SJSA1 (cell line): ENCODE measurements at places on chromosomes 4 and X. TPM values are rescaled to one million over a fixed set of nuclear protein-coding genes. Genes with fewer than 3 reads are reported as not detected.

GRCh38 chr4:35697210-35697736 lies 547.0 kb downstream of the ARAP2 start:
- DNase-seq, result no peak

GRCh38 chrX:116480059-116480458 lies 17.3 kb upstream of the CT83 start:
- DNase-seq, result no peak

DNA sequence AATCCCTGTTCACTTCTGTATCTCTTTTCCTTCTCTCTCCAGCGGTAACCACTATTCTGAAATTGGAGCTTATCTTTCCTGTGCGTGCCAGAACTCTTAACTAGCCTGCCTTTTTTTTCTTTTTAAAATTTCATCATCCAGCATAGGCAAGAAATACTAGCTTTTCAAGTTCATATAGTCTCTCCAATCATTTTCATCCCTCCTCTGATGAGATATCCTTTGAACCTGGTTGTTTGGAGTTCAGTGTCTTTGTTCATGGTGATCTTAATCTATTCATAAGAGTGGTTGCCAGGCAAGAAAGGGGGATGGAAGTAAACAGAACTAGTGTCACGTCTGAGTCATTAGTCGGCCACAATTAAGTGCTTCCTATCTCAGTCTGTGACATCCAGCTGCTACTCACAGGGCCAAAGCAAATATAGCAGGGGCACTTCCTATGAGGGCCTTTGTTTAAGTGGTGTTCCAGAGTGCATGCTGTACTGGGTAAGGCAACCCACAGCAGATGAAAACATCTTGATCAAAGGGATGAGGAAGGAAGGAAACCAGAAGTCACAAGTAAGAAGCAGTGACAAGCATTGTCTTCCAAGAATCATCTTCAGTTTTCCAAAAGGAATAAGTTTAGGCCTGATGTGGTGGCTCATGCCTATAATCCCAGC lies 56.4 kb upstream of the XIAP start:
- peak; percentile 53 for DNase-seq

DNA sequence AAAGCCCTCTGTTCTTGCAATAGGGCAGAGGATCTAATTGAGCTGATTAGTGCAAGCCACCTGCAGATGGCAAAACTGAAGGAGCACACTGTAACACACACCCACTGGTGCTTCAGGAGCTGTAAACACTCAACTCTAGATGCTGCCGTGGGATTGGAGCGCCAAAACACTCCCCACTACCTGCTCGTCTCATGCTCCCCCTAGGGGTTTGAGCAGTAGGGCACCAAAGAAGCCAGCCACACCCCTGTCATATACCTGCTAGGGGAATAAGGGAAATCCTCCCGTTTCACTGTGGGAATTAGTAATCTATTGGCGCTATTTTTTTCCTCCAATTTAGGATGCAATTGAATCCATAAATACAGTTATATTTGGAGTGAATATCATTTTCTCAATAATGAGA lies 360.2 kb downstream of the GLUD2 start:
- DNase-seq, result no peak

GRCh38 chr4:159429693-159430035 lies 326.8 kb downstream of the RAPGEF2 start:
- DNase-seq, result no peak

DNA sequence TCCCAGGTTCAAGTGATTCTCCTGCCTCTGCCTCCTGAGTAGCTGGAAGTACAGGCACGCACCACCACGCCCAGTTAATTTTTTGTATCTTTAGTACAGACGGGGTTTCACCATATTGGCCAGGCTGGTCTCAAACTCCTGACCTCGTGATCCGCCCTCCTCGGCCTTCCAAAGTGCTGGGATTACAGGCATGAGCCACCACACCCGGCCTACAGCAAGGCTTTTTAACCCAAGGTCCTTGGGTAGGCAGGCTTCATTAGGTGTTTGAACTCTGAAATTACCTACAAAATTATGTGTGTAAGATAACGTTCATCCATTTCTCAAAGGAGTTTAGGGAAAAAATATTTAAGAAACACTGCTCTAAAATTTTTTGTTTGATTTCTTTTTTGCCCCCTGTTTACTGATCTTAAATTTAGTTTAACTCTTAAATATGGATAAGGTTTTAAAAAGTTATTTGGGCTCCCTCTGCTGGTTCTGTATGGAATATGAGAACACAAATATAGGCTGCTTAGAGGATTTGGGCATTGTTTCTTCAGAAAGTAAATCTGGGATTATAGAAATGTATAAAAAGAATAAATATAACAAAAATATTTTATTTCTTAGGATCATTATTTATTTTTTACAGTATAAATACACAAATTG lies 92.8 kb downstream of the CBR4 start:
- DNase-seq, result peak; percentile 51

DNA sequence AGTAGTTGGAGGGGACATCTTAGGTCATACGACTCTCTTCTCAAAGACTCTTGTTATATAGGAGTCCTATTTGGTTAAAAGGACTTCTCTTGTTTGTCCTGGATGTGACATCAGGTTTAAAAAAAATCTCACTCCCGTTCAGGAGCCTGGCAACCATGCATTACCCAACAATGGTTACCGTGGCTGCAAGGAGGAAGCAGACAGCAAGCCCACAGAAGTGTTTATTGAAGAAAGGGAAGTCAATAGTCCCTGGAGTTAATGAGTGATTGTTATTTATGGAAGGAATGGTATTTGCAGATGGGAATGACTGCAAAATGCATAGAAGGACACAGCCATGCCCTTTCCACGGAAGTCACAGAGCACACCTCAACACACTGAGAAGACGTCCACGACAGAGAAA lies 75.9 kb upstream of the ENPP6 start:
- DNase-seq, result no peak

- no peak for DNase-seq
These were observed 50.3 kb downstream of the STPG2 start for GRCh38 chr4:98092833-98093439.

DNA sequence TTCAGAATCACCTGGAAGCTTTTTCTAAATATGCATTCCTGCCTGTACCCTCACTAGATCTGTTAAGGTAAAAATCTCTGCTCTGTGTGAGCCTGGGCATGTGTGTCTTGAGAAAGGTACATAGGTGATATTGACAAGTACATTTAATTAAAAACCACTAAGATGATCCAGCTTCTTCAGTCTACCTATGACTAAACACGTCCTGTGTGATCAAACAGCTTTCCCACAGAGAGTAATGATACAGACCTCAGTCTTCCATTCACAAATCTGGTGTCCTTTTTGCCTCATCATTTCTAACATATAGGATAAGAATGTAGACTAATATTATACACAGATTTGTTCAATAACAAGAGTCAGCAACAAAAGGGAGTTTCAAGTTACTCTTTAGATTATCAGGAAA lies 42.6 kb downstream of the GALNT7 start:
- DNase-seq, result no peak

GRCh38 chrX:99301990-99302389 lies 1108.1 kb downstream of the PCDH19 start:
- DNase-seq, result no peak

DNA sequence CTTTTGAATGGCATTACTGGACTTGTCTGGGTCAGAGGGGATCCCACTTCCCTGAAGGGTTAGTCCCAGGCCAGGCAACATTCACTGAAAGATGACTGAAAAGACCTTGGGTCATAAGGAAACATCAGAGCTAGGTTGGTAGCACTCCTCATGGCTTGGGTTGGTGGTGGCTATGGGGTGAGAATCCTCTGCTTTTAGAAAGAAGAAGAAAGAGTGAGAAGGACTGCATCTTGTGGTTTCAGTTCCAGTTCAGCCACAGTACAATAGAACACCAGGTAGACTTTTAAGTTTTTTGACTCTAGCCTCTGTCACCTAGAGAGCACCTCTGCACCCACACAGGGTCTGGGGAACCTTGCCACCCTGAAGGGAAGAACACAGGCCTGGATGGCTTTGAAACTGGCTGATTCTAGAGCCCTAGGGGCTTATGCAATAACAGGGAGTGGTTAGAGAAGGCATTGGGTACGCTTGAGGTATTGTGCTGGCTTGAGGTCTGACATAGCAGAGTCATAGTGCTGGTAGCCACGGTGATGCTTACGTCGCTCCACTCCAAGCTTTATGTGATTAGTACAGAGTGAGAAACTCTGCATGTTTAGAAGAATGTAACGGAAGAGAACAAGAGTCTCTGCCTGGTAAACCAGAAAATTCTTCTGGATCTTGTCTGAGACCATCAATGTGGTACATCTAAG lies 36.5 kb downstream of the PRR32 start:
- no peak for DNase-seq

DNA sequence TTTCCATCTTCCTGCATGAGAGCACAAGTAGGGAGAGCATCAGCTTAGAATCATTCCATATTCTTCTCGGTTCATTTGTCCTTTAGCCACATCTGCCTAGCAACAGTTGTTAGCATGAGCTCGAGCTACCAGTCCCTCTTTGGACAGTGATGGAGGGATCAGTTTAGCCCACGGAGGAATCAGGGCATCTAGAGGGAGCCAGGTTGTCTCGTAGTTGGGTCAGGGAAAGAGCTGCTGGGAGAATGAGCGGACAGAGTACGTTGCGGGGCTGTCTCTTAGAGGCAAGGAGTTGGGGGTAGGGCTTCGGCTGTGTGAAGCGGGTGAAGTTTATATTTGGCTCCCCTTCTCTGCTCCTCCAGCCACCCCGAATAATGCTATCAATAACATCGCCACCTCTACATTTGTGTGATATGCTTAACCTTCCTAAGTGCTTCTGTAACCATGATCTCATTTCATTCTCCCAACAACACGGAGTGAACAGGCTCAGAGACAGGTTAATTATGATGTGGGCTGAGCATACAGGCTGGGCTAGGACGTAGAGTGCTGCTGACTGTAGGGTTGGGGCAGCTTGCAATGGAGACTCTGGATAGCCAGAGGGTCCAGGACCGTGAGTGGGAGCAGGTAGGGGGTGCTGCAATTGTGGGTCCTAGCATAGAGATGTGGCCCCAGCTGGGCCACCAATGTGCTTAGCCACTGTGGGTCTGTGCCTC lies 72.6 kb downstream of the FRMPD3 start:
- DNase-seq, result no peak

GRCh38 chrX:12434493-12434892 lies 296.2 kb downstream of the FRMPD4 start:
- no peak for DNase-seq

- DNase-seq, result no peak
These were observed 39.3 kb downstream of the RTL3 start for GRCh38 chrX:78619834-78620233.

DNA sequence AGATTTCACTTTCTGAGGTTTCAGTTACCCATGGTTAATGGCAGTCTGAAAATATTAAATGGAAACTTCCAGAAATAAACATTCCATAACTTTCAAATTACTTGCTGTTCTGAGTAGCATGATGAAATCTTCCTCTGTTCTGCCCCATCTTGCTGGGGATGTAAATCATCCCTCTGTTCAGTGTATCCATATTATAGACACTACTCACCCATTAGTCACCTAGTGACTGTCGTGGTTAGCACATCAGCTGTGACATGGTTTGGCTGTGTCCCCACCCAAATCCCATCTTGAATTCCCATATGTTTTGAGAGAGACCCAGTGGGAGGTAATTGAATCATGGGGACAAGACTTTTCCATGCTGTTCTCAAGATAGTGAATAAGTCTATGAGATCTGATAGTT lies 125.5 kb upstream of the GIMD1 start:
- no peak for DNase-seq

DNA sequence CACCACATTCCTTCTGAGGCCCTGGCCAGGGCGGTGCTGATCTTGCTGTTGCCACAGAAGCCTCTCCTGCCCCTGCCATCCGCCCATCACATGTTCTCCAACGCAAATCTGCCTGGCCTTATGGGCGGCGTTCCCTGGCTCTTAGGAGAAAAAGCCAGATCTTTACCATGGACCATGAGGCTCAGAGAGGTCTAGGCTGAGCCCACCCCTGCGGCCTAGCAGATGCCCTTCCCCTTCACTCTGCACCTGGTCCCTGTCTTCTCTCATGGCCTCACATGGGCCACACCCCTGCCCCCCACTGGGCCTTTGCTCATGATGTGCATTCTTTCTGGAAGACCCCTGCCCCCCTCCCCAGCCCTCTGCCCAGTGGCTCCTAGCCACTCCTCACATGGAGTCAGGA lies 78.5 kb downstream of the CRMP1 start:
- no peak for DNase-seq

DNA sequence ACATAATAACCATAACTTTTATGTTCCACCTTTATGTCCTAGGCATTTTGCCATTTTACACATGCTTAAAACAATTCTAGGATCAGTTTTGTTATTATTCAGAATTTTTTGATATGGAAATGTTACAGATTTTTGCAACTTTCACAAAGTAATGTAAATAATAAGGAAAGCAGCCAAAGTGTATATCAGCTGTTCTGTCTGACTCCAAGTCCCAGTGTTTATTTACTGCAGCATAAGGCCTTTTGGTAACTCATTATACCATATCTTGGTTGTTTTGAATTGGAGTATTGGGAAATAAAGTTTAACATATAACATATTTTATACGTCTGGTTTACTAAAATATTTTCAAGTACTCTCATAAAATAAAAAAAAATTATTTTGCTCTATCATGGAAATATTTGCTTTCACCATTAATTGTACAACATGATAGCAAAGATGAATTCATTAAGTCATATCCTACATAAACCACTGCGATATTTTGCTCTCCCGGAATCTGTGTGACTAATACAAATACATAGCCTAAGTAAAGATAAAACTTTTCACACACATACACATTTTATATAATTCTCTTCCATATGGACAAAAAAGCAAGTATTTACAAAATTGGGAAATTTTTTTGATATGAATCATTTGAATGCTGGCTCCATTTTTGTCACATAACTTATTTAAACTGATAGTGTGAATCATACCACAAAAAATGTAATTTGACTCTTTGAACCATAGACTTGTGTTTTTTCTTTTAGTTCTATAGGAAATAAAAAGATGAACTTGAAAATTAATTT lies 399.0 kb downstream of the PABPC4L start:
- DNase-seq, result no peak

Gene AFP
- 0.74 TPM in 1 of 2 replicates, not detected in the other for total RNA-seq

Gene UBL4A
- 23.7 and 39.1 TPM in 2 replicates for total RNA-seq

Gene NUDT11
- total RNA-seq, result 12.2 and 12.3 TPM in 2 replicates

Gene CT47B1
- not detected in 2 replicates for total RNA-seq

Gene TMEM35A
- total RNA-seq, result not detected in 2 replicates
